CD8-positive, alpha-beta memory T cell (primary cell): ENCODE measurements at places on chromosomes 7 and 10. TPM values are rescaled to one million over a fixed set of nuclear protein-coding genes. Genes with fewer than 3 reads are reported as not detected.

GRCh38 chr10:104088239-104088638 is 2.6 kb upstream of the COL17A1 start:
- DNase-seq = no peak

FAM25A gene
- total RNA-seq = not detected

DNA sequence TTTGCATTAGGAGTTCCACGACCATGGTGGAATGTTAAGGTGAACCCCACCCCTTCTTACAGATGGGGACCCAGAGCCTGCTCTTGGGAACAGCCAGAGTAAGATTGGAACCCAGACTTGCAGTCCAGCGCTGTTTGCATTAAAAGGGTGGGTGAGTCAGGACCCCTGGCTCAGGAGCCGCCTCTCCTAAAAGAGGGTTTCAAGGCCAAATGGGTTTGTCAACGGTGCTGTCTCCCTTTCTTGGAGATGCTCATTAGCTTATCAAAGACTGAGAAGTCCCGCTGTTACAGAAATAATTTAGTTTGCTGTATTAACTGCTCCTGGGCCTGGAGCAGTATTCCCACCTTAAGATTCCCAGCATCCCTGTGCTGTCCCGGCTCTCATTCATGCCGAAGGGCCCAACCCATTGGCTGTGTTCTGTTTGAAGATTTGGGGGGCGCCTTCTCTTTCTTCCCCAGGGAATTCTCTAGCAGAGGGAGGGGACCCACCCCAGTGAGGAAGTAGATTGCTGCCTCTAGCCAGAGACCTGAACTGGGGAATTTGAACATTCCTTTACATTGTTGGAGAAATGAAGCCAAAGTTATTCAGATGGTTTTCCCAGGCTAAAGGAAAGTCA is 1.8 kb downstream of the MARVELD1 start:
- DNase-seq = no peak

IDI2 gene
- total RNA-seq = not detected

DNA sequence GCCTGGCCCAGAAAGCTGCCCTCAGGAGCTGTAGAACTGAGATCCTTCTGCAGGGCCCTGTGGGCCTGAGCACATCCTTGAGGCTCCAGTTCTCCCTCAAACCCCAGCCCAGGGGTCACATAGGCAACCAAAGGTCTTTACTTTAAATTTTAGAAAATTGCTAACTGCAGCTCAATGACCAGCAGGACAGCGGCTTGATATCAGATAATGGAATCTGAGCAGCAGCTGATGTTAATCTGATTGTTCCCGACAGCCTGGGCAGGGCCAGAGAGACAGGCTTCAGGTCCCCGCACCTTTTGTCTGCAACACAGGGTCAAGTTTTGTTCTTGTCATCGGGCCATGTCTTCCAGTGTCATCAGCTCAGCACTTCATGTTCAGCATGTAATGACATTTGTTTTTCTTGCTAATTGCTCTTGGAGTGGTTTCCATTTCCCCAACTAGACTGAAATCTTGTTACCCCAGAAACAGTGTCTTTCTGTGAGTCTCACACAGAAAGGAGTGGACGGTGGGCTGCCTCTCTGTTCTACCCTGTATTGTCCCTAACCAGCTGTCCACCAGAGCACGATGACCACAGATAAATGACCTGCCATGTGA is 91.0 kb downstream of the PAXIP1 start:
- DNase-seq = no peak
